GM23248 (cell line): ENCODE measurements at places on chromosomes 7 and 10. TPM values are rescaled to one million over a fixed set of nuclear protein-coding genes. Genes with fewer than 3 reads are reported as not detected.

- no peak overlapping the region for H3K4me3 ChIP-seq
- DNase-seq, result no peak
- no peaks in the 10 kb centered on the region for H3K36me3 ChIP-seq
- H3K27me3 ChIP-seq, result no peaks in the 10 kb centered on the region
- no peak overlapping the region for H3K27ac ChIP-seq
- no peaks in the 10 kb centered on the region for H3K4me1 ChIP-seq
Measured at GRCh38 chr10:128421371-128422160, 295.3 kb upstream of the MKI67 start.

Gene MYH16
- total RNA-seq, result not detected in 2 replicates

Gene INTS15
- 14.4 and 17.9 TPM in 2 replicates for total RNA-seq

DNA sequence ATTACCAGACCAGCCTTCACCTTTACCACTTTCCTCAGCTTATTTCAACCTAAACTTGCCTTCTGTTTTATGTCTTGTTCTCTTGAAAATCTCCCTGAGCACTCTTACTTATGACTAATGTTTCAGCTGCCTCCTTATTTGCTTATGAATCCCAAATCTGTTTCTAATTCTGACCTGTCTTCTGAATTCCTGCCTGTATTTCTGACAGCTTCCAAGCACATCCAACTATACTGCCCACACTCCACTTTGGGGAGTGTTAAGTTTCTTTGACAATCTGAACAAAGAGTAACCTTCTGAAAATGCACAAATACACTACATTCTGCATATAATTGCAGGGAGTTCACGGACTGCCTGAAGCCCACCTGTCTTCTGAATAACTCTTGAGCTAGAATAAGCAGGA, 48.7 kb downstream of the ARMC3 start:
- H3K27me3 ChIP-seq, result no peaks in the 10 kb centered on the region
- no peak overlapping the region for H3K27ac ChIP-seq
- H3K4me1 ChIP-seq, result 0 out of 2 replicates have a peak, but pooled peaks cover 6% of the 10 kb centered on the region
- H3K4me3 ChIP-seq, result no peak overlapping the region
- peak; percentile 48 for DNase-seq

- DNase-seq, result no peak
- H3K36me3 ChIP-seq, result no peaks in the 10 kb centered on the region
- no peaks in the 10 kb centered on the region for H3K27me3 ChIP-seq
- no peaks in the 10 kb centered on the region for H3K4me1 ChIP-seq
Measured at GRCh38 chr10:25198151-25198550, 23.4 kb downstream of the GPR158 start.
